ENCODE measurements at places on chromosomes 1 and 21.

GRCh38 chr1:61220536-61220935 lies 138.2 kb downstream of the NFIA start:
- H3K27me3 ChIP-seq: no peaks in the 10 kb centered on the region
- H3K27ac ChIP-seq: no peak overlapping the region
- no peak for DNase-seq
- H3K36me3 ChIP-seq: no peaks in the 10 kb centered on the region

- H3K4me3 ChIP-seq: no peak overlapping the region
- H3K27me3 ChIP-seq: no peaks in the 10 kb centered on the region
- no peak overlapping the region for H3K27ac ChIP-seq
- H3K36me3 ChIP-seq: no peaks in the 10 kb centered on the region
These were observed 189.0 kb upstream of the RGS18 start for GRCh38 chr1:191969290-191969689.

- DNase-seq: no peak
- no peaks in the 10 kb centered on the region for H3K27me3 ChIP-seq
- peaks cover 58% of the 10 kb centered on the region for H3K36me3 ChIP-seq
- peaks cover 49% of the 10 kb centered on the region for H3K4me1 ChIP-seq
These were observed 1.8 kb downstream of the LRIF1 start for GRCh38 chr1:110961902-110962301.

DNA sequence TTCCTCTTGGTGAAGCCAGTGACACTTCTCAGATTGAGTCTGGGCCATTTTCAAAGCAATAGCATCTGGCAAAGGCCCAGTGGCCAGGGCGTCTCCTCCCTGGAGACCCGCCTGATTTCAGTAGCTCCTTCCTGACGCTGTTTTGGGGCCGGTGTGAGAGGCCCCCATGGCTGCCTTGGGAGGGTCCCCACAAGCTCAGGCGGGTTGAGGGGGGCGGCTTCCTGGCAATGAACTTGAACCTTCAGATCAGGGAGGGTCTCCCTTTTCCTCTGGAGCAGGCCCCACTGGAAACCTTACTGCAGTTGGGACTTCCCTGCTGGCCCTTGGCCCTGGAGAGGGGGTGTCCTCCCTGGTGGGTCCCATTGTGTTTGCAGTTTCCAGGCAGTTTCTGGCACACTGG lies 121.2 kb downstream of the CRYAA start:
- no peak overlapping the region for H3K4me3 ChIP-seq
- H3K27me3 ChIP-seq: no peaks in the 10 kb centered on the region
- no peak for DNase-seq
- no peak overlapping the region for H3K27ac ChIP-seq

DNA sequence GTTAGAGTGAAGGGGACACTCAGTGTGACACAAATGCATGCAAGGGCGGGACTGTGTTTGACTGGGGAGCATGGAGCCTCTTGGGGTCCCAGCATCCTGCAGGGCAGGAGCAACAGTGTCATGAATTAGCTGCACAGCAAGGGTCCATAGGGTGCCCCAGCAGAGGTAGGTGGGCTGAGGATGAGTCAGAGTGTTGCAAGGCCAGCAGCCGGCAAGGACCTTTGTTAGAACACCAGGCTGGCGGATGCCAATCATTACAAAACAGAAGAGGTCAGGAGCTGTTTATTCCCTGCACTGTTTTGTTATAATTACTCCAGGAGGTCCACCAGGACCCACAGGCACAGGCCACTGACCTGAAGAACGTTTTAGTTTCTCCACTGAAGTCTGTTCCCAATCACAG lies 362.2 kb upstream of the DUSP10 start:
- DNase-seq: no peak
- H3K4me1 ChIP-seq: no peaks in the 10 kb centered on the region
- H3K4me3 ChIP-seq: no peak overlapping the region
- H3K27me3 ChIP-seq: no peaks in the 10 kb centered on the region
- no peaks in the 10 kb centered on the region for H3K36me3 ChIP-seq

DNA sequence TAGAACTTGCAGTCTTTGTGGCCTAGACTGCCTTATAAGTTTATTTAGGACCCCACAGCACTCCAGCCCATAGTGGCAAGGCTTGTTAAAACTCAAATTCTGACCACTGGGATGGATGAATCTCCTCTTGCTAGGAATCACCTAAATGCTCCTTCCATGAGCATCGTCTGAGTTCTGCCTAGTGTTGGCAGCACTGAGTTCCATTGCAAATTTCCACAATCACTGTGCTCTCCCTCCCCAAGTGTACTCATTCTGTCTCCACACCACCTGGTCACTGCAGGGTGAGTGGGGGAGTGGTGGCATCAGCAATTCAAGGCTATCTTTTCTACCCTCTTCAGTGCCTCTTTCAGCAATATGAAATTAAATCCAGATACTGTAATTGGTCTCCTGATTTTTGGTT lies 46.7 kb upstream of the PTBP2 start:
- no peak overlapping the region for H3K4me3 ChIP-seq
- H3K27ac ChIP-seq: no peak overlapping the region
- no peaks in the 10 kb centered on the region for H3K27me3 ChIP-seq
- no peaks in the 10 kb centered on the region for H3K4me1 ChIP-seq
- peaks cover 11% of the 10 kb centered on the region for H3K36me3 ChIP-seq

- no peak for DNase-seq
- H3K4me1 ChIP-seq: no peaks in the 10 kb centered on the region
- no peaks in the 10 kb centered on the region for H3K36me3 ChIP-seq
These were observed 323.5 kb downstream of the ZNF326 start for GRCh38 chr1:90318431-90318830.

DNA sequence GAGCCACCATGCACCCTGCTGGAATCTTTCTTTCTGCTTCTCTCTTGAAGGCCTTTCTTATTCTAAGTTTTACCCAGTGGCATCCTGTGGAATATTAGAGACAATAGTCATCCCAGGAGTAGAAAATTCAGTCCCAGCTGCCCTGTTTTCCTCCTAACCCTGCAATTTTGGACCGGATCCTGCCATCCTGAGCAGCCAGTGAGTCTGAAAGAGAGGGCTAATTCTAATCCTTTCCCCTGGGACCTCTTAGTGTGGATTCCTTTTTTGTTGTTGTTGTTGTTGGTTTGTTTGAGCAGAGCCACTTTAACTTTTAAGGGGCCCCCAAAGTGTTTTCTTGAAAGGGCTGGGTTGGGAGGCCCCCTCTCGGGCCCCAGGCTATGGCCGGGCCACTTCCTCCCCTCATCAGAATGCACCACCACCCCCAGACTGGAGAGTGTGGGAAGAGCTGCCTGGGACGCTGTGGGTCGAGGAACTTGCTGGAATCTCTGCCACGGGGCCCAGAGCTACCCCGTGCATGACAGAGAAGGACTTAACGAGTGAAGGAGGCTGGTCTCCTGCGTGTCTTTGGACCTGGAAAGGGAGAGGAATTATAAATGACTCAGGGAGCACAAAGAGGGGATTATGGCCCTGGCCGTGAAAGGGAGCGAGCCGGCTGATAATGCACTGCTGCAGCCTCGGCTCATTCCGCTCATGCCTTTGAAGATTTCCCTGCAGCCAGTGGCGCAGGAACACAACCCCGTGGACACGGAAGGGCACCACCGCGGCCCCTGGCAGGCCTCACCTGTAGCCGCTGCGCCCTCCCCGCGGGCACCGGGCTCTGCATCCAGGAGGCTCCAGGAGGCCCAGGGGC lies 81.0 kb upstream of the AKT3 start:
- H3K4me3 ChIP-seq: no peak overlapping the region
- no peaks in the 10 kb centered on the region for H3K36me3 ChIP-seq
- H3K27ac ChIP-seq: no peak overlapping the region
- H3K4me1 ChIP-seq: no peaks in the 10 kb centered on the region
- DNase-seq: no peak

DNA sequence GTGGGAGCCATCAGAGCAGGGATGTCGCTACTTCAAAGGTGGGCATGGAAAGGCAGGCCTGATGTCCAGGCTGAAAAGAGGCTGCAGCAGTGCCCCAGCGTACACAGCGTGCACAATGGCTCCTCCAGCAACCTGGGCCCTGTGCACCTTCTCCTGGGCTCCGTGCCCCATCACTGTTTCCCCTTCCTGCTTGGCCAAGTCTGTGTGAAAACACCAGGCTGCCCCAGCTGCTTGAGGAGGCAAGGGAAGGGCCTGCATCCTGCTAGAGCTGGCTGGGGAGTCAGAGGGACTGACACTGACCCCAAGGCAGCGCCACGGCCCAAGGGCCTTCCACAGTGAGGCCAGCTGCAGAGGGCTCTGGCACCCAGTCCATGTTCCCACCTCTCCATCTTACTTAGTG lies 33.4 kb downstream of the SDC3 start:
- H3K4me1 ChIP-seq: no peaks in the 10 kb centered on the region
- no peak overlapping the region for H3K4me3 ChIP-seq
- DNase-seq: no peak
- no peak overlapping the region for H3K27ac ChIP-seq
- H3K27me3 ChIP-seq: peaks cover 39% of the 10 kb centered on the region

DNA sequence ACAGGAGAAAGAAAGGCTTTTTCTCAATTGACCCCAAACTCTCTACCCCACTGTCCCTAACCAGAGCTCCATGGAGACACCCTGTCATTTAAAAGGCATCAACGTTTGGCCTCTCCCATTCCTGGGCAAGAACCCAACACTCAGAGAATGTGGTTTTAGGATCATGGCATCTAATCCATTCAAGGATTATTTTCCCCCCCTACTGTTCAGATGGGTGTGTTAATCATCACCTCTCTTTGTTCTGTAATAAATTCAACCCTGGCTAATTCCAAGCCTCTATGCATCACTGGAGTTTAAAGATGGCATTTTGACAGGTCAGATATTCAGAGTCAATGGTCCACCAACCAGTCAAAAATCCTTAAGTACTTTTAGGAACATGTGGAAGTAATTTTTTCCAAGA lies 42.7 kb downstream of the TBX15 start:
- H3K27ac ChIP-seq: no peak overlapping the region
- no peak overlapping the region for H3K4me3 ChIP-seq
- H3K4me1 ChIP-seq: no peaks in the 10 kb centered on the region
- no peak for DNase-seq
- H3K36me3 ChIP-seq: no peaks in the 10 kb centered on the region

GRCh38 chr1:14590411-14591180 lies 7.9 kb upstream of the KAZN start:
- H3K27me3 ChIP-seq: peaks cover 17% of the 10 kb centered on the region
- DNase-seq: no peak
- H3K36me3 ChIP-seq: no peaks in the 10 kb centered on the region
- H3K4me1 ChIP-seq: no peaks in the 10 kb centered on the region
- no peak overlapping the region for H3K27ac ChIP-seq
- H3K4me3 ChIP-seq: no peak overlapping the region

- H3K27me3 ChIP-seq: no peaks in the 10 kb centered on the region
- H3K4me3 ChIP-seq: peak overlapping the region; percentile 73
- peaks cover 35% of the 10 kb centered on the region for H3K4me1 ChIP-seq
- DNase-seq: peak; percentile 22
These were observed 26.0 kb downstream of the MACF1 start for GRCh38 chr1:39230261-39231190.

- DNase-seq: no peak
- H3K27ac ChIP-seq: peak overlapping the region; percentile 91
- H3K4me3 ChIP-seq: no peak overlapping the region
- H3K27me3 ChIP-seq: no peaks in the 10 kb centered on the region
- H3K4me1 ChIP-seq: peaks cover 40% of the 10 kb centered on the region
These were observed 10.6 kb downstream of the PPP1R15B start for GRCh38 chr1:204400882-204401510.
